ENCODE measurements at places on chromosomes 5 and 9.

DNA sequence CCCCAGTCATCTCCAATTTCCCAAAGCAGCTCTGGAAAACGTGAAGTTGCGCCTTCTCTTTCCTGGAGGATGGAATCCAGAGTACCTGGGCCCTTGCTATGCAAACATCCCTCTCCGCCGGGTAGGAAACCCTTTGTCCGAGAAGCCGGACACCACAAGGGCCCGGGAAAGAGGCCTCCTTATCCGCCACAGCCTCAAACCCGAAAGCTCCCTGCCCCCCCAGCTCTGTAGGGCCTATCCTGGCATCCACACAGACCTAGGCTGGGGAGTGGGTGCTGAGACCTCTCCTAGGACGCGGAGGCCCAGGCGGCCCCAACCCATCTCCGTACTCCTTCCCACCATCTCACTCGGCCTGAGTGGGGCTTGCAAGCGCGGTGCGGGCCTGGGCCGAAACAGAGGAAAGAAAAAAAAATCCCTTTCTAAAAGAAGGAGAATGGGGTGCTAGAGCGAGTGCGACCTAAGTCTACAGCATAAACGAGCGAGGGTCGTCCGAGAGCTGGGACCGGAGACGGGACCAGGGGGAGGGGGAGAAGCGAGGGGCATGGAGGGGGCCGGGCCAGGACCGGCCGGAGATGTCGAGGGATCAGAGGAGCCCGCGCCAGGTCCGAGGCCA, 624 bp downstream of the FBXW11 start:
- no peak for DNase-seq

DNA sequence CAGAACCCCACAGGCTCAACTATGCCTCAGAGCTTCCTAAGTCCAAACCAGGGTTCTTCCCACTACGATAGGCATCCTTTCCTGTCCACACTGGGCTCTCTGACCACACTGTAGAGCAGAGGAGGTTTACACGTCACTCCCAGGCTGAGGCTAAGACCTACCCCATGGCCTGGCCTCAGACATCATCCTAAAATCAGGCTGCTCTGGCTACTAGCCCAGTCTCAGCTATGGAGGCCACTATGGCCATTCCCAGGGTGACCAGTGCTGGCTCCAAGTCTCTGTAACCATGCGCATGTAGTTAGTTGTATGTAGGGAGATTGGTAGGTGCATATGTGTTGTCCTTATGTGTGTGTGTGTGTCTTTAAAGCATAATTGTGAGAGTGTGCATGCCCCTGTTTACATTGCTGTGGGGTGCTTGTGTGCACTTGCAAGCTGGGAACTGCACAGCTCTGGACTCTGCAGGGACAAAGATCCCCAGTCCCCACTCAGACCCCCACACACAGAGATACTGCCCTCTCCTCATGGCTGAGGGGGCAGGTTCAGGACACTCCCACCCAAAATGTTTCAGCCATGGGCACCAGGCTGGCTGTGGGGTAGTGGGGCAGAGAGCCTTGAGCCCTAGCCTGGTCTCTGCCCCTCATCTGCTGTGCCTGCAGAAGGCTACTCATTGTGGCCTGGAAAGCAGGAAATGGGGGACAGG, 12.3 kb downstream of the PDLIM4 start:
- no peak for DNase-seq

DNA sequence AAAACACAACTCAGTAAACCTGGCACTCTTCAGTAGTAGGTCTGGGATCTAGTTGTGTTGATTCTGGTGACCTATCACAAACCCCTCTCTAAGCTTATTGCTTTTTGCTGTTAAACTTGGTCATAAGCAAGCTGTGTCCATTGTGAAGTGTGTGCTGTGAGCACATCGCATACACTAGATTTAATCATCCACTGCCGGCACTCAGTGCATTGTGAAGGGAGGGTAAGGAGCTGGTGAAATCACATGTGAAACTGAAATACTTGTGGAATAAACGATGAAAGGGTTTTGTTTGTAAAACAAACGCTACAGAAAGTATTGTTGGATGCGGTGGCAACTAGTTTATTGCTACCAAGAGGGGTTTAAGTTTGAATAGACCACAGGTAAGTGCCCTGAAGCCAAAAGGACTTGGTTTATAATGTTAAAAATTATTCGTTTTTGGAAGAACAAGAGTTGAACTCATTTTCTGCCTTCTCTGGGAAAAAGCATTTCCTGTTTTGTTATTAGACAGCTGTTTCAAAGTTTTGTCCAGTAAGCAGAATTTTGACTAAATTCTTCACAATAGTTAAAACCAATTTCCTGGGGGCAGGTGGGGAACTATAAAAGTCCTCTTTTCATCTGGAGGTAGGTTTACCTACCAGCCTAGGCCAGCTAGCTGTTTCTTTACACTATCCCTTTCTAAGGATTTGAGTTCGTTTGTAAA, 24.6 kb downstream of the TJP2 start:
- DNase-seq, result no peak

- DNase-seq, result peak; percentile 70
Measured at GRCh38 chr5:10987925-10988504, 227.0 kb upstream of the DAP start.

- no peak for DNase-seq
Measured at GRCh38 chr5:74367934-74368333, 272.6 kb downstream of the ENC1 start.

GRCh38 chr5:126410623-126411022, 12.6 kb upstream of the GRAMD2B start:
- DNase-seq, result no peak

DNA sequence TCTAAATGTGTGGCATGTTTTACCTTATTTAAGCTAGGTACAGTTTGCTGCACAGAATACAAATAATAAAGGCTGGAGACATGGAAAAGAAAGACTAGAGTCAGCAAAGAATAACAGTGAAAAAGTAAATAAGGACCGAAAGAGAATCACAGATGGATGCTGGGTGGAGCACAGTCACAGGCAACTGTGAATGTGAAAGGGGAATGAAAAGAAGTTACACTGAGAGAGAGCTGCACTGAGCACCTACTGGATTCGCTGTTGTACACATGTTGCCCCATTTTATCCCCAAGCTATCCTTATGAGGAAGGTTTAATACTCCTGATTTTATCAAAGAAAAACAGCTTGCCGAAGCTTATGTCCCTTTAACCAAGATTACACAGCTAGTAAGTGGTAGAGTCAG, 165.4 kb upstream of the RGMB start:
- DNase-seq, result no peak
